Bronchial epithelial cell (primary cell): ENCODE measurements at places on chromosomes 13 and 19.
A peak's percentile ranks its signal among the peaks of the same experiment; 100 is the strongest.

GRCh38 chr13:23718996-23719395 is 148.8 kb downstream of the TNFRSF19 start:
- DNase-seq, result no peak

- DNase-seq, result no peak
Measured at GRCh38 chr13:85255978-85256377, 543.2 kb downstream of the SLITRK6 start.

GRCh38 chr19:35341565-35342225 is 6.0 kb upstream of the FFAR1 start:
- no peak for DNase-seq

GRCh38 chr19:35977446-35978222 is 17.4 kb upstream of the SDHAF1 start:
- no peak for DNase-seq

DNA sequence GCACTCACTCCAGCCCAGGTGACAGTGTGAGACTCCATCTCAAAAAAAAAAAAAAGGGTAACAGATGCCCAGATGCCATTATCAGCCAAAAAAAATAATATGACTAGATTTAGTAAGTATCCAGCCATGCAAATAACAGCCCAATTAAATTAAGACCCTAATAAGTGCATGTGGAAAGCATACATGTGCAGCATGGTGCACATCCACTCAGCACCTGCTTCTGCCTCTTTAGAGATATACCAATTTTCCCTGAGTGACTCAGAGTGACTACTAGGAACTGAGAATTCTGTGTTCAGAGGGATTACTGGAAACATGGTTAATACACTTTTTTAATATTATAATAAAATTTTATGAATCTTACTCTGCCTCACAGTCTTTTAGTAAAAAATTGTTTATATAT is 29.8 kb upstream of the ZNF675 start:
- DNase-seq, result peak; percentile 20

GRCh38 chr13:59623206-59623915 is 540.4 kb downstream of the DIAPH3 start:
- no peak for DNase-seq

GRCh38 chr19:19385896-19386869 is 19.3 kb upstream of the GATAD2A start:
- DNase-seq, result no peak

DNA sequence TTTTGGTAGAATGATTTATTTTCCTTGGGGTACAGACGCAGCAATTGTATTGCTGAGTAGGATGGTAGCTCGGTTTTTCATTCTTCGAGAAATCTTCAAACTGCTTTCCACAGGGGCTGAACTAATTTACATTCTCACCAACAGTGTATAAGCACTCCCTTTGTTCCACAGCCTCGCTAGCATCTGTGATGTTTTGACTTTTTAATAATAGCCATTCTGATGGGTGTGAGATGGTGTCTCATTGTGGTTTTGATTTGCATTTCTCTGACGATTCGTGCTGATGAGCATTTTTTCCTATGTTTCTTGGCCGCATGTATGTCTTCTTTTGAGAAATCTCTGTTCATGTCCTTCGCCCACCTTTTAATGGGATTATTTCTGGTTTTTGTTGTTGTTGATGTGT is 54.8 kb upstream of the UQCRFS1 start:
- no peak for DNase-seq

DNA sequence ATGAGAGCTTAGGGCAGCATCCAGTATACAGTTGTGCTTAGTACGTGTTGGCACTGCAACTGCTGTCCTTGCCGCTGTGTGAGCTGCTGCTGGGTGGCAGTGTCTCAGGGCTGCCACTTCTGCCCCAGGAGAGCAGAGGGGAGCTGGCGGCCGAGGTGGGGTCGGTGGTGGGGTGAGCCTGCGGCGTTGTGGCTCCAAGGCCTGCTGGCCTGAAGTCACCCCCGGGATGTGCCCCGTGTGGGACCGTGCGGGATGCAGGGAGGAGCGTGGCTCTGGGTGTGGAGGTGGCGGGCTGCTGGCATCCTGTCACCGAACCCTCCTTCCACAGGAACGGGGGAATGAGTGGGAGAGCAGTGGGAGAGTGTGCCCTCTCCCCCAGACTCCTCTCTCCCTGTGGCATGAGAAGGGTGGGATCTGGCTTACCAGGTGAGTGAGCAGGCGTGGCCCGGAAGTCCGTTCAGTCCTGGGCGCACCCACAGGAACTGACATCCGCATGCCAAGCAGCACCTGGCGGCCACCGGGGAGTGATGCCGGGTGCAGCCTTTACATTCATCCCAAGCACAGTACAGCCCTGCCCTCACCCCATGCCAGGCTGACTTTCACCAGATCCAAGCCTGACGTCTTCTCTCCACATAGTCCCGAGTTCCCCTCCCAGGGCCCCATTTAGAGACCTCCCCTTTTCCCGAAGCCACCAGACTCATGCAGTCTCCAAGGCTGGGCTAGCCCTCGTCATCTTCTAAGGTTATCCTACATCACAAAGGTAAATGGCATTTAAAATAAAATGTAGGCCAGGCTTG is 26.6 kb downstream of the MCF2L start:
- DNase-seq, result no peak
